ENCODE measurements at places on chromosomes 6 and 20.
A peak's percentile ranks its signal among the peaks of the same experiment; 100 is the strongest.

DNA sequence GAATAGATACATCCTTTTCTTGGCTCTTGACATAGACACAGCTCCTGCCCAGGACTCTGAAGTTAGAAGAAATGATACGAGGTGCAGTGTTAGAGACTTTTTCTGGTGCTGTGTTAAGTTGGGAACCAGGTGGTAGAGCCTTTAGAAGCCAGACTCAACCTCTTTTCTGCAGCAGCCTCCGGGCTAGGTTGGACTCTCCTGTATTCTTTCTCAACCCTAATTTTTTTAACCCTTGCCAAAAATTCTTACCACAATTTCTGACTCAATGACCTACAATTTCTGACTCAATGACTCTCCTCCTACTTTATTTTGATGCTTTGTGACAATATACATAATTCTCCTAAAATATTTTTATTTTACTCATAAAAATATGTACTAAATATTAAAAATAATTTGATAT, 127.4 kb upstream of the PRL start:
- no peak for DNase-seq

- no peak for DNase-seq
These were observed 130.9 kb upstream of the PTPN1 start for GRCh38 chr20:50379049-50379990.

DNA sequence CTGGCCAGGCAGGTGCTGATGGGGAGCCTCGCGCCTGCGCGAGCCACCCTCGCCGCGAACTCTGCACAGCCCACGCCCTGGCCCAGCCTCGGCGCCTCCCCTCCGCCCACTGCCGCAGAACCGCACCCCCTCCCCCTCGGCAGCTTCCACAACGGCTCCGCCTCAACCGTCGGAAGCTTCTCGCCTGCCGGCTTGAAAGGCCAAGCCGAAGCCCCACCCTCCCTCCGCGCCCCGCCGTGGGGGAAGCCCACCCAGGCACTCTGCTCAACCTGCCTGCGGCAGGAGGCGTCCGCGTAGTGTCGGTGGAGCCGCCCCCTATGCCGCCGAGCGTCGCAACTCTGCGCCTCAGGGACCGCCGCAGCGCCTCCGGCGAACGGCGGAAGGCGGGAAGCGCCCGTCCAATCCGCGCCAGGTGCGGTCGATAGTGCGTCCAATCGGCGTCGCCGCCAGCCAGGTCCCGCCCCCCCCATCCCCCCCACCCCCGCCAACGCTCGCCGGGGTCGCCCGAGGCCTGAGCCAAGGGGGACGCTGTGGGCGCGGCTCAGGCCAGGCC, at the start of gene SYCP2:
TSS of gene SYCP2 (minus strand) at position 342 of the 553 bp plus-strand sequence. CDS start 11,224 bp downstream, outside the sequence.
- peak; percentile 80 for DNase-seq

DNA sequence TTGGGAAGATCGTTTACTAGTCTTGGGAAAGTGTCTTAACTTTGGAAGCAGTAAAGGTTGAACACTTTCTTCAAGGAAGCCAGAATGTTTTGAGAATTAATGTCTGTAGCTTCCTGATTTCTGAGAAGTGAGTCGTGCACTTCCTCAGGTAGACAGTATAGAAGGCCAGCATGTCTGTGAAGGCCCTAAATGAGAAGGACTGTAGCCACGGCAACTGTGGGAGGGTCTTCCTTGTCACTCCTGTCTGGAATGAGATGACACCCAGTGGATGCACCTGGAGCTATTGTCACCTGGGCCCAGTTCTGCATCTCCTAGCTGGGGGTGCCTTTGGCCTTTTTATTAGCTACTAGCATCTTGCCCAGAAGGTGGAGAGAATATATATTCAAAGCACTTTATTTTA, 8.8 kb downstream of the STX16 start:
- DNase-seq = no peak

DNA sequence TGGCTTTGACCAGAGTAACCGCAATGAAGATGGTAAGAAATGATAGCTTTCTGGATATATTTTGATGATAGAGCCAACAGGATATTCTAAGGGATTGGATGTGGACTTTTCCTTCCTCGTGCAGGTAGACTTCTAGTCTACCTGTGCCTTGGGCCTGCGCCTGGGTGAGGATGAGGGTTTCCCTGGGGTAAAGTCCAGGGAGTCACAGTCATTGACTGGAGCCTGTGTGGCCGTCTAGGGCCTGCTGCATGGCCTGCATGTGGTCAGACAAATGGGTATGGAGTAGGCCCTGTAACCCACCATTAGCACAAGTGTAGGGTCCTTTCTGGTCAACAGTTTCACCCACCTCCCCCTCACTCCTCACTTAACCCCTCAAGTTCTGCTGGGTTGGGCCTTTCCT, 12.7 kb upstream of the CHMP4B start:
- no peak for DNase-seq

DNA sequence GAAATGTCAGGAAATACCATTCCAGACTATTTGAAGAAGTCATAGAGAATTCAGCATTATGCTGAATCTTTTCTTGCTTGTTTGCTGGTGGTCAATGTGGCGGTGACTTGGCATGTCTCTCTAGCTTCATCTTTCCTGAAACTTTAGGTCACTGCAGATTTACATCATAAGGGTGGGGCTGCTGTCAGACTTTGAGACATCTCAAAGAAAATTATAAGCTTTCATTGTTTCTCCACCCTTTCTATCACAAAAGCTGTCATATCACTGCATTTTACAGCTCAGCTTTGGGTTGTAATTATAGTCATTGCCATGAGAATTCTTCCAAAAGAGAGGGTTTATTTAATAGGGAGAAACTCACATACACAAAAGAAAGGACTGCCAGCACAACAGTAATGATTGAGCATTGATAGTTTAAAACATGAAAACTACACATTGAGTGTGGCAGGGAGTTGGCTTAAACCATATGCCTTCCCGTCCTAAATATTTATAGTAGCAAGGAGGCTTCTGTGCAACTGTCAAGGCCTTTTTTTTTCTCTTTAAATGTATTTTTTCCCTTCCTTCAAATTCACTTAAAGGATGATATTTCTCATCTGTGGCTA, 44.7 kb upstream of the LRRC1 start:
- no peak for DNase-seq

DNA sequence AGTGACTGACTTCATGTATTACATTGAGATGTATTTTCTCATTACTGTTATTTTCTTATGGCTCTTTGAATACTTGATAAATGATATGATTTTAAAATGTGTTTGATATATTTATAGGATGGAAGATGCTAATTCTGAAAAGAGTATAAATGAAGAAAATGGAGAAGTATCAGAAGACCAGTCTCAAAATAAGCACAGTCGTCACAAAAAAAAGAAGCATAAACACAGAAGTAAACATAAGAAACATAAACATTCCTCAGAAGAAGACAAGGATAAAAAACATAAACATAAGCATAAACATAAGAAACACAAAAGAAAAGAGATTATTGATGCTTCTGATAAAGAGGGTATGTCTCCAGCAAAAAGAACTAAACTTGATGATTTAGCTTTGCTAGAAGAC, 47.5 kb downstream of the FAM217A start:
- no peak for DNase-seq

- DNase-seq = no peak
These were observed 88.4 kb upstream of the CEP85L start for GRCh38 chr6:118739696-118740353.

DNA sequence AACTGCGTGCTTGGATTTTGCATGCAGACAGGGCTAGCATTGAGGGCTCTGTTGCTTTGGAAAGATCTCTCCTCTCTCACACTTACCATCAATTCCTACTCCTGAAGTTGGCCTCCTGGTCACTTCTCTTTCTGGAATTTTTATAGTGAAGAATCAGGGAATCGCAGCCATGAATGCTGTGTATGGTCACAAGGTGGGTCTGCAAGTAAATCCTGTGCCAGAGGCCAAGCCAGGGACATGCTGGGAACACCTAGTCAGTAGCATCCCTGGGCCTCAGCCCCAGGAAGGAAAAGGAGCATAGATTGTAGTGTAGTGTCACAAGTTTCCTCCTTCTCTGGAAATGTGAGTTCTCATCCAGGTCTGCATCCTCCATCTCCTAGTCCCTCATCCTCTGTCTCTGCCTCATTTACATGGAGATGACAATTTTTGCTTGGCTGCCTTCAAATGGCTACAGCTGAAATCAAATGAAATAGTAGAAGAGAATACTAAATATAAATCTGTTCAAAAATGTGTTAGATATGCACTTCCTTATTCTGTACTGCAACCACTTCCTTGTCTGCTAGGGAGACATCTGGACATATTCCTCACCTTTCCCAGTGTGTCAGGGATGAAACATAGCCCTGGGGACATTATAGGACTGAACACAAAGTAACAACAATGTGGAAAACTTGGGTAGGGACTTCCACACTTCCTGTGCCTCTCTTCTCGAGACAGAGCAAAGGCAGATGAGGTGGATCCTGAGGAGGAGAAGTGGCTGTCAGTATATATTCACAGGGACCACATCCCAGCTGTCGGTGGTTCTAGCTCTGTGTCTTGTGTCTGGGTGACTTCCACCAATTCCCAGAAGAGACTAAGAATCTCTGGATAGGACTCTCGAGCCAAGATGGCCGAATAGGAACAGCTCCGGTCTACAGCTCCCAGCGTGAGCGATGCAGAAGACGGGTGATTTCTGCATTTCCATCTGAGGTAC, 17.0 kb downstream of the CST9 start:
- DNase-seq = no peak

DNA sequence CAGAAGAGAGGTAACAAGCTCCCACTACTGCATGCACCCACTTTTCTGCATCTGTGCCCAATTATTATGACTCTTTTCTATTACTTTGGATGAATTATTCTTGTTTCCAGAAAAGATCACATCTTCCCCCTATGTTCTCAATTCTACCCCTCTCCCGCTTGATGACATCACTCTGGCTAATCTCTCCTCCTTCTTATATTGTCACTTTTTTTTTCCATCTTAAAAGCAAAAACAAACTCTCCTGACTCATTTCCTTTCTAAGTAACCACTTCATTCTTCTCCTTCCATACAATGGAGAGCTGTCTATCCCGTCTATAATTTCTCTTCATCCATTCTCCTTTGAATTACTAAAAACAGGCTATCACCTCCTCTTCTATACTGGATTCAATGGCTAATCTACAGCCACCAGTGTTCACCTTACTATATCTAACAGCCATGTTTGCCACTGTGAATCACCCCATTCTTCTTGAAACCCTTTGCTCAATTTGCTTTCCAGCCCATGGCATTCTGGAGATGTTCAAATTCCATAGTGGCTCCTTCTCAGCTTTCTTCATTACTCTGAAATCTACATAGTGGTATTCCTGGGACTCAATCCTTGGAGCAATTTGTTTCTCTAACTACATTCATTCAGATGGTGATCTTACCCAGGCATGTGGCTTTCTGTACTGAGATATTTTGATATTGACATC, 378.4 kb downstream of the ARHGAP18 start:
- no peak for DNase-seq

DNA sequence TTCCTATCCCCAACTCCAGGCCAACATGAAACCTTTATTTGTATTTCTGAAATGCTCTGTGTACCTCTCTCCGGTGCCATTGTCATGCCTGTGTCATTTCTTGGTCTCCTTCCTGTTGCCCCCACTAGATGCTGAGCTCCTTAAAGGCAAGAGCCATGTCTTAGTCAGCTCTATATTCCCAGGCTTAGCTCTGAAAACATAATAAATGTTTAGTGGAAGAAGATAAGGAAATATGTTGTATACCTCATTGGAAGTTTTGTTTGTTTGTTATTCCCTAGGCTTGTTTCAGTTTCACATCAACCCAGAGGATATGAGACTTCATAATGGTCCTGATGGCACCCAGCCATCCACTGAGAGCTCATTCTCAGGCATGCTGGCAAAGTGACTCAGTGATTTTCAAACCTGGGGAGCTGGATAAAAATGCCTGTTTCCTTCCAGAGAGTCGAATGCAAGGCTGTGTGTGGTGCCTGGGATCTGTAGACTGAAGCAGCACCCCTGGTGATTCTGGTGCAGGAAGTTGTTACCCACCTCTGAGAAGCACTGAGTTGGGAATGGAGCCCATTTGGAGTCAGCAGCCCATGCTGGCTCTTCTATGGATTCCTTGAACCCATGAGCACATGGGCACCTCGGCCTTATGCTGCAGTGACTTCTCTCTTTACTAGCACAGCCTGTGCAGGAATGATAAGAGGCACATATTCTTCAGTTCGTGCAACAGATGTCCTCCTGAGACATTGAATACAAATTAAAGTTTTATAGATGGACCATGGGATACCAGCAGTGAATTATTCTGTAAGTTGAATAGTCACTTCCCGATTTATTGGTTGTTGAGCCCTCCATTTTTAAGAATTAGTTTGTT, 205.2 kb downstream of the FARS2 start:
- no peak for DNase-seq

GRCh38 chr6:527989-528673, 128.8 kb downstream of the HUS1B start:
- DNase-seq = no peak

GRCh38 chr6:114121913-114122662, 151.1 kb upstream of the HDAC2 start:
- DNase-seq = no peak
